HCEC 1CT (cell line): ENCODE measurements at places on chromosomes 16 and 17.
A peak's percentile ranks its signal among the peaks of the same experiment; 100 is the strongest.

DNA sequence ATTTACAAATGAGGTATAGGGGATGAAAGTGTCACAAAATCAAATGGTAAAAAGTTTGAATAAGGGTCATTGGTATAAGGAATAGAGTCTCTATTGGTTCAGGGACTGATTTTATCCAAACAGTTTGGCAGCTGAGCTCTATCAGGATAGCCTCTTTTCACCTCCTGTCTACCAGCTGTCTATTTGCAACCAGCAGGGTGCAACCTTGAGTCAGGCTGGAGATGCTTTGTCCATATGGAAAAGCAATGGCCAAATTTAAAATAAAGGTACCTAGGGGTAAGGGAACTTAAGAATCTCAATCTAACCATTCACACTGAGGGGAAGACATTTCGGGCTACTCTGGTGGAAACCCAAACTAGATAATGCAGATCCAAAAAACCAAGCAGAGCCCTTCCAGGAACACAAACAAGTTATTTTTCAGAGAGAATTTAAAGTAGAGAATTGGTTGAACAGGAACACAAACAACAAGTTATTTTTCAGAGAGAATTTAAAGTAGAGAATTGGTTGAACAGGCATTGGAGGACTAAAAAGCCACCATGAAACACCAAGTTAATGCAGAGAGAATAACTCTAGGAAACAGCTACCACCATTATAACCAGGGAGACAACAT, 12.6 kb upstream of the CA10 start:
- no peak for DNase-seq

- DNase-seq, result no peak
These were observed 25.3 kb downstream of the CDK5RAP3 start for GRCh38 chr17:47996201-47996600.

- no peak for DNase-seq
These were observed 43.4 kb downstream of the KCNJ12 start for GRCh38 chr17:21419299-21420239.

DNA sequence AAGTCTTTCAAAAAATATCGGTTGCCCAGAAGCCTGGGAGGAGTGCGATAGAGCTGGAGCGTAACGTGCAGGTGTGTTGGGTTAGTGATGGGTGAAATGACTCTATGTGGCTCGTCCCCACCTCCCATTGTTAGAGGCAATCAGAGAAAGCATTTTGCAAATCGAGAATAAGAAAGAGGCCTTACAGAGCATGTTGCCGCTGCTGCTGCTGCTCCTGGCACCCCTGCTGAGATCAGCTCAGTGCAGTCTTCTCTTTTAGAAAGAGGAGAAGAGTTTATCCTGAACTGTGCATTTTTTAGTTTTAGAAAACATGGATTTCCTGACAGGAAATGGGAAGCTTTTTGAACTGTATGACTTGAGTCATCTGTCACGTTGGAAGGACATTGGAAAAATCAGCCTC, 774.5 kb upstream of the RBFOX1 start:
- no peak for DNase-seq

GRCh38 chr16:17403156-17403809, 67.5 kb downstream of the XYLT1 start:
- DNase-seq, result no peak

DNA sequence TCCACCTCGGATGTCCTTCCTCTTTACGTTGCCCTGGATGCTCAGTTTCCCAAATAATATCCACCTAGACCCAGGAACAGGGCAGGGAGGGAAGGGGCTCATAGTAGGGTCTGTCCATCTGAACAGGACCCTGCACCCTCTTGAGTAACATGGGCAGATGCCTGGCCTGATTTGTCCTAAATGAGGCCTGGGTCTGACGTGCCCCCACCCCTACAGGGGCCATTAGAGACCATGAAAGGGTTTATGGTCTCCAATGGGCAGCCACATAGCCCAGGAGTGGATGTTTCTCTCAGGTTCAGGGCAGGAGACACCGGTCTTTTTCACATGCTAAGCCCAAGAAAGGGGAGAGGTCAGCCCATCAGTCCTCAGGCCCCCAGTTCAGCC, 6.8 kb downstream of the CACNG1 start:
- DNase-seq, result no peak

- DNase-seq, result peak; percentile 72
These were observed 70.2 kb upstream of the NETO2 start for GRCh38 chr16:47213761-47214440.

DNA sequence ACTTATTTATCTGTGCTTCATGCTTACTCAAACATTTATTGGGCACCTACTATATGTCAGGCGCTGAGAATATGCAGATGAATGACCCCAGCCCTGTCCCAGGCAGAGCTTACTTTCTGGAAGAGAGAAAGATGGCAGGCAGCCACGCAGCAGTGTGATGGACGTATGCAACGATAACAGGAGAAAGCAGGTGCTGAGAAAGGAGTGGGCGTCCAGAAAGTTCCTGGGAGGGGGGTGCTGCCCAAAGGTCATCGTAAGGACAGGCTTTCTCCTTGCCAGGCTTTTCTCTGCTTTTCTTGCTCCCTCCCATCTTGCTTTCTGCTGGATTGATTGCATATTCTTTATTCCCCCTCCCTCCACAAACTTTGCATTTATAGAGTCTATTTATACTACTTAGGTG, 124.5 kb downstream of the GAS7 start:
- DNase-seq, result no peak

- DNase-seq, result no peak
These were observed 38.8 kb downstream of the CLEC16A start for GRCh38 chr16:10983159-10983558.

- no peak for DNase-seq
These were observed 1372.6 kb downstream of the CDH11 start for GRCh38 chr16:63749276-63749675.

DNA sequence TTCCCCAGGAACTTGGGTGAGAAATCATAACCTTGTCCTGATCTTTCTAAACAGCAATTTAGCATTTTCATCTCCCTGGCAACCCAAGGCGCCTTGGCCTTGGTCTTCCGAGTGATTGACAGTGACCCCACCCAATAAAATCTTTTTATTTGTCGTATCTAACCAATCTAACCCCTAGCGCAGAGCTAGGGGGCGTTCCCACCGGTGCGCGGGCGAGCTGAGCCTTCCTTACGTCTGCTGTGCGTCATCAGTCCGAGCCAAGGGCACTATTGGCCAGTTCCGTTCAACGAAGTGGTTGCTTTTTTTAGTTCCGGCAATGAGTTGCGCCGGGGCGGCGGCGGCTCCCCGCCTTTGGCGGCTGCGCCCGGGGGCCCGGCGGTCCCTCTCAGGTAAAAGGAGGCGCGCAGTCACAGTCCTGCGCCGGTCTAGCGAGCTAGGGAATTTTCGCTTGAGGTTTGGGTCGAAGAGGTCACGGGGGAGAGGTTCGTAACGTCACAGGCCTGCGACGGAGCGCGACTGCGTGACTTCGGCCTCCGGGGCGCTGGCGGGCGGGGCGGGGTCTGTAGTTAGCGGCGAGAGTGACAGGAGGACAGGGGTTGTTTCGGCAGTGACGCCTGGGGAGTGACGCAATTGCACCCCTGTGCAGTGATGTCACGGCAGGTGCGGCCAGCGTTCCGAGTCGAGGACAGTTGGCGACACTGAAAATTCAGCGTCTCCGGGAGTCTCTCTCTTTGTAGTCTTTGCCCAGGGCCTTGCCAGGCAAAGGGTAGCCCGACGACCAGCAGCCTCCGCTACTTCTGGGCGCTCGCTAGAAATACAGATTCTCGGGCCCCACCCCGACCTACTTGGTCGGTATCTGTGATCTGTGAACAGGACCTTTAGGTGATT, at the start of gene COQ7:
Gene COQ7 (plus strand): TSS at position 266 of the 888 bp plus-strand sequence. CDS start 51 bp downstream, at position 317.
- peak; percentile 100 for DNase-seq

DNA sequence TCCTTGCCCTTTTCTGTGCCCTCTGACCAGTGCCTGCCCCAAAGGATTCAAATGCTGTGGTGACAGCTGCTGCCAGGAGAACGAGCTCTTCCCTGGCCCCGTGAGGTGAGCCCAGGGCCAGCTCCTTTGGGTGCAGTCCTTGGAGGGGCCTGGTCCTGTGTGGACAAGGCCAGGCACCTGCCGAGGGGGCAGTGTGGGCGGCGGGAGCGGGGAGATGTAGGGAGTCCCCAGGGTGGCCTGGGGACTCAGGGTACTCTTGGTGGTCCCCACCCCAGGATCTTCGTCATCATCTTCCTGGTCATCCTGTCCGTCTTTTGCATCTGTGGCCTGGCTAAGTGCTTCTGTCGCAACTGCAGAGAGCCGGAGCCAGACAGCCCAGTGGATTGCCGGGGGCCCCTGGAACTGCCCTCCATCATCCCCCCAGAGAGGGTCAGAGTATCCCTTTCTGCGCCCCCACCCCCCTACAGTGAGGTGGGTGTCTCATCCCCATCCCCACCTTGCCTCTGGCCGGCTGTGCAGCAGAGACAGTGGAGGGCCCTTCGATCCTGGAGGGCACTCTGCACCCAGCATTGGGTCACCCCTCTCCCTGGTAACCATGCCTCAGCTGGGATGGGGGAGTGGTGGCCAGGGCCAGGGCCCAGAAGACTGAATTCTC, 4.4 kb downstream of the TMEM92 start:
- DNase-seq, result no peak

DNA sequence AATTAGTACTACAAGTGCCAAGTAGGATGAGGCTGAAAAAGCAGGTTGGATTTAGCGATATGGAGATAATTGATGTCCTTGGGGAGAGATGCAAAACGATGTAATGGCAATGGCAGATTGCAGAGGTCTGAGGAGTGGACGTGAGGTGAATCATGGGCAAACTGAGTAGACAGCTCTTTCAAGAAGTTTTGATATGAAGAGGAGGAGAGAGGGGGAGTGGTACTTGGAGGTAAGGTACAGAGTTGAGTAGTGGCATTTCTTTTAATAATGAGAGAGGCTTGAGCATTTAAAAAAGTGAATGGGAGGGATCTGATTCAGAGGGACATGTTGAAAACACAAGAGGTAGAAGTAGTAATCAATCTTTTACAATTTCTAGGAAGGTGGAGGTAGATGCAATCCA, 17.7 kb upstream of the VPS4A start:
- no peak for DNase-seq

DNA sequence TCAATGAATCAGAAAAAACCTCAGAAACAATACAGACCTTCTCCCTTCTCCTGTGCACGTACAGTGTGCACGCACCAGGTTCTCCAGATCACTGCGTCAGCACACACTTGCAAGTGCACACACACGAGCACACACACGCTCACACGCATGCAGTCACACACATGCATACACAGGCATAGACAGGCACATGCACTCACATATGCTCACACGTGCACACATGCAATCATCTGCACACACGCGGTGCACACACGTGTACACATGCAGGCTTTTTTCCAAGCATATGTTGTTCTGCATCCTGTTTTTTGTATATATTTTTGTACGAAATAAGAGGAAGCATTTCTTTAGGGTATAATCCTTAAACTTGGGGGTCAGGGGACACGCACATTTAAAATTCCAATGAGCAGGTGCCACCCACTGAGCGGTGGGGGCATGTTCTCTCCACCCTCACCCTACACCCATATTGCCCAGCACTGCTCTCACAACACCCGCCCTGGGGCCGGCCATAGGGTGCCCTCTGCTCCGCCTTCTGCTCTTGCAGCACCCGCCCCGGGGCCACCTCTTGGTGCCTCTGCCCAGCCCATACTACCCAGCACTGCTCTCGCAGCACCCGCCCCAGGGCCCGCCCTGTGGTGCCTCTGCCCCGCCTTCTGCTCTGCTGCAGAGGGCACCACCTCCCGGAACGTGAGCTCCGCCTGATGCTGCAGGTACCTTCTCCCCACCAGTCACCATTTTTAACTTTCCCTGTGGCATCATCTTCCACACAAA, 20.9 kb downstream of the KLHDC4 start:
- no peak for DNase-seq

- DNase-seq, result no peak
These were observed 84.7 kb downstream of the PLCG2 start for GRCh38 chr16:81863630-81864352.

GRCh38 chr16:84808826-84809225, 11.0 kb upstream of the CRISPLD2 start:
- DNase-seq, result no peak

DNA sequence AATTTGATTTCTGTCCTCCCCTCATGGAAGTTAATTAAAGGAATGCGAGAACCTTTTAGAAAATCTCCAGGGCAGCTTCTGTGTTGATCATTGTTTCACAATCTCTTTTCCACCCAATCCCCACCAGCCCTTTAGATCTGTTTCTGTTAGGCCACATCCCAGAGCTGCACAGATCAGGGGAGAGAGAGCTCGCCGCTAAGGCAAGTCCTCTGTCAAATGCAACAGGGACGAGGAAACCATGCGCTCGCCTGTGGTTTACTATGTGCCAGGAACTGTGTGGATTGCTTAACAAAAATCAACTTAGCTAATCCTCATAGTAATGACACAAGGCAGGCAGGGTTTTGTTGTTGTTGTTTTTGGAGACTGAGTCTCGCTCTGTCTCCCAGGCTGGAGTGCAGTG, 115.4 kb downstream of the SALL1 start:
- DNase-seq, result no peak

DNA sequence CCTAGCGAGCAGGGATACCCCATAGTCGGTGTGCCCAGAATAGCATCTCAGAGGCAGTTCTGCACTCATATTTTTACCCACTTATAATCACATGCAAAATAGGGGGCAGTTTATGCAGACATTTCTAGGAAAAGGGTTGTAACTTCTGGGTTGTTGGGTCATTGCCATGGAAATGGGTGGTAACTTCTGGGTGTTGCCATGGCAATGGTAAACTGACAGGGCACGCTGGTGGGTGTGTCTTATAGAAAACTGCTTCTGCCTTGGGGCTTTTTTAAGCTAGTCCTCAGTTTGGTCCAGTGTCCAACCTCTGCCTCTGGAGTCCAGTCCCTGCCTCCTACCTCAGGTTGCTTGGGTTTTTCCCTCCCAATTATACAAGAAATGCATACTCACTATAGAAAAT, 7.4 kb upstream of the SPAG9 start:
- DNase-seq, result no peak

DNA sequence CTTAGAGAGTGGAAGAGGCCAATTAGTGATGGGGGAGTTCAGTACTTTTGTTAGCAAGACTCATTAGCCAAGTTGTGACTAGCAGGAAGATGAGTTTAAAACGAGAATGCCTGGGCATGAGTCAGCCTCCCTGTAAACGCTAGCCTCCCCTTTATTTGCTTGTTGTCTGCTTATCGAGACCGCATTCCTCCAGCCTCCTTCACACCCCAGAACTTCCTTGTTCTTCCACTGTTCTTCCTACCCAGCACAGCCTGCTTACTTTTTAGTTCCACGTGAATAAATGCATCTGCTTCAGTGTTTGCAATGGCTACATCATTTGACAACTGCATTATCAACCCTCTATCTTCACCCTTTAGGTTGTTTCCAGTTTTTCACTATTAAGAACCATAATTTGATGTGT, 20.2 kb upstream of the OR3A1 start:
- no peak for DNase-seq

DNA sequence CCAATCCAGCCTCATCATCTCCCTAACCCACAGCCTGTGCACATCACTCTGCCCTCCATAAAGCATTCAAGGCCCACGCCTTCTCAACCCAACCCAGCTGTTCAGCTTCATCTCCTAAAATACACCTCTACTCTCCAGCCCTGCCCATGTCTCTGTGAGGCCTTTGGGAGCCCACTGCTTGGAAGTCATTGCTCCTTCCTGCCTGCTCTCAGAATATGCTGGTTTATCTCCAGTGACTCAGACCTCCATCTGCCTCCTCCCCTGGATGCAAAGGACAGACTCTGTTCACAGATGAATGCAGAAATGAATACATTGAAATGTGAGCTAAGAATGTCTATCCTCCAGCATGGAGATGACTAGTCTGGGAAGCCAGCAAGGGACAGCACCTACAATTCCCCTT, 19.0 kb downstream of the KCNG4 start:
- DNase-seq, result no peak
